Tracheal epithelial cell (primary cell): ENCODE measurements at places on chromosomes 13 and 19. TPM values are rescaled to one million over a fixed set of nuclear protein-coding genes. Genes with fewer than 3 reads are reported as not detected.

Gene TMC4
- 32.5 and 38.2 TPM in 2 replicates for total RNA-seq

Gene GPI
- 185 and 235 TPM in 2 replicates for total RNA-seq

Gene ATP4B
- not detected in 2 replicates for total RNA-seq

Gene ADAMTSL5
- total RNA-seq = 4.5 and 8.9 TPM in 2 replicates

Gene POLR2E
- 47.7 and 55.9 TPM in 2 replicates for total RNA-seq

Gene NPAS1
- total RNA-seq = 0.48 and 1.1 TPM in 2 replicates

Gene ZNF177
- total RNA-seq = 0.21 and 0.72 TPM in 2 replicates

Gene ZNF506
- total RNA-seq = 9.6 and 11.1 TPM in 2 replicates

Gene TMEM145
- total RNA-seq = not detected in 2 replicates
